ENCODE measurements at places on chromosomes 13 and 19.

GRCh38 chr19:13022111-13022858, 27.0 kb downstream of the NFIX start:
- no peak for DNase-seq

GRCh38 chr19:38251564-38252051, 4.6 kb downstream of the PPP1R14A start:
- DNase-seq = no peak

DNA sequence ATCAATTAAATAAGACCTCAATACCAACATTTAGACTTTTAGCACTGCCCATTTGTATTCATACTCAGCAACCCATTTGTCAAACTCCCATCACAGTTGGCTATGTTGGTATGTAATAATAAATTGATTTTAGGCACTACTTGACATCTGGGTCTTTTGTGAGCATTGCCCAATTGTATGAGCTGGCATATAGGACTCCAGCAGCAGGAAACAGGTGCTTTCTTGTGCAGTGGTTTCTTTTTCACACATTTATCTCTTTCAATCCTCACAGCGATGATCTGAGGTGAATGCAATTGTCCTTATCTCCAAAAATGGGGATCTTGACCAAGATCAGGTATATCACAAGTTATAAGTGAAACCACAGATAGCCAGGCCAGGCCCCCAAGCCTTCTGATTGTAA, 96.9 kb upstream of the OXGR1 start:
- DNase-seq = no peak

DNA sequence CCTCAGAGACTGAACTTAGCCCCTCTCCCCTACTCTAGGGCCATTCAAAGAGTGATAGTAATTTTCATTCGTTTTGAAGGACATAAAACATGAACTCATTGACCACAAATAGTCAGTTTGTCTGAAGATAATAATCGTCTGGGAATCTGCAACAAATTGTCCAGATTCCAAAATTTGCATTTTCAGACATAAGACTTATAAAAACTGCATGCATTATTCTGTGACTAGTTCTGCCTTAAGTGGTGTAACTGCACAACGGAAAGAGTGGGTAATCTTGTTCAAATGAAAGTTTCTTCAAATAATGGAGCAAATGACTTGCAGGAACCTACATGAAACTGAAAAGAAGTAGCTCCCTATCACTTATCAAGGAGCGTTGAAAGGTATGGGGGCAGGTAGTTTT, 8.4 kb downstream of the CSNK1A1L start:
- no peak for DNase-seq

DNA sequence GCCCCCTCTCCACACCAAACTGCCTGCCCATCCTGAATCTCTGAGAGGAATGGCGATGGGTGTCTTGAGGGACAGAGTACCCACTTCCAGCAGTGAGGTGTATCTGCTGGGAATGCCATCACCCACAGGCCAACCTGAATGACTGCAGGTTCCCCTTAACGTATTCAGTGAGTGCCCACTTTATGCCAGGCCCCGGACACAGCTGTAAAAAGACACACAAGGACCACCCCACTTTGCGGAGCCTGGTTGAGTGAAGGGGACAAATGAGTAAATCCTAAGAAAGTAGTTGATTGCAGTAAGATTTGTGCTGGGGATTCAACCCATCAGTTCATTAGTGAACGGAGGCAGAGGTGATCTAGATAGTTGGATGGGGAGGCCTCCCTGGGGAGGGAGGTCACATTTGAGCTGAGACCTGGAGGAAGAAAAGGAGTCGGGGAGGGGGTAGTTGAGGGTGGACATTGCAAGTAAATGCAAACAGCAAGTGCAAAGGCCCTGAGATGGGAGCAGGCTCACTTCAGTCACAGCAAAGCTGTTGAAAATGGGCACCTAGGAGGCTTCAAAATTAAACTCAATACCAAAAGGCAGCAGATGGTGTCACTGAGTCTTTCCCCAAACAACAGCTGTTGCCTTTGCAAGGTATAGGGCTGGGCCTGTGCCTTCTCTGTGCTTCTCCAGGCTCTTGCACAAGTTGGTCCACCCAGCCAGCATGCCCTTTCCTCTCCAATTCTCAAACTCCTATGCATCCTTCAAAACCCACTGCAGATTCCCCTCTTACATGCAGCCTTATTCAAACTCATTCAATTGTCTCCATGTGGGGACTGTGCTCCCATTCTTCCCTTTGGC, 4.3 kb downstream of the GDF15 start:
- DNase-seq = no peak
